Mucosa of descending colon (tissue), 3 donors: ENCODE measurements at places on chromosomes 5 and 9. TPM values are rescaled to one million over a fixed set of nuclear protein-coding genes. Genes with fewer than 3 reads are reported as not detected.

GRCh38 chr5:219460-219863 is 1.3 kb downstream of the SDHA start:
- DNase-seq, result no peak

DNA sequence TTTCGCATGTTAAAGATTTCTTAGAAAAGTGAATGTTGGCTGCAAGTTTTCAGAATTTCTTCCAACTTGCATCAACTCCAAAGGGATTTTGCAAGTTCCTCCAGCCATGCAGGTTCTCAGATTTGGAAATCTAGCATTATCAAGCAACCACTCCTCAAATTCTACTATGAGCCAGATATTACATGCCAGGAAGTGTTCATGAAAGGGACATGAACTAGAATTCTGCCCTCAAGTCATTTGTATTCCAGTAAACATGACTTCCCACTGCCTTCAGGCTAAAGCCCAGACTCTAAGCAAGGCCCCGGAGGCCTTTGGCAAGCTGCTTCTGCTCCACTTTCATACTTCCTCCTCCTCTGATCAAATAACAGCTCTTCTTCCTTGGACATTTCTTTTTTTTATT is 111.3 kb upstream of the PAPPA start:
- no peak for DNase-seq

- no peak for DNase-seq
Measured at GRCh38 chr5:178211095-178212048, 7.0 kb downstream of the HNRNPAB start.

DNA sequence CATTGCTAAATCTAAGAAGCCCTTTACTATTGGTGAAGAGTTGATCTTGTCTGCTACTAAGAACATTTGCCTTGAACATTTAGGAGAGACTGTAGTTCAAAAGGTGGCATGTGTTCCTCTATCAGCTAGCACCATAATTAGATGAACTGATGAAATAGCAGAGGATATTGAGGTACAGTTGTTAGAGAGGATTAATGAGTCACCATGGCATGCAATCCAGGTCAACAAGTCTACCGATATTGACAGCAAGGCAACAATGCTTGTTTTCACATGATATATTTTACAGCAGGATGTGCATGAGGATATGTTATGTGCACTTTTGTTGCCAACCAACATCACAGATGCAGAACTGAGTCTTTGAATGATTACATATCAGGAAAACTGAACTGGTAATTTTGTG is 134.3 kb upstream of the CDH9 start:
- no peak for DNase-seq

- DNase-seq, result no peak
Measured at GRCh38 chr5:56525113-56525512, 290.2 kb upstream of the MAP3K1 start.

DNA sequence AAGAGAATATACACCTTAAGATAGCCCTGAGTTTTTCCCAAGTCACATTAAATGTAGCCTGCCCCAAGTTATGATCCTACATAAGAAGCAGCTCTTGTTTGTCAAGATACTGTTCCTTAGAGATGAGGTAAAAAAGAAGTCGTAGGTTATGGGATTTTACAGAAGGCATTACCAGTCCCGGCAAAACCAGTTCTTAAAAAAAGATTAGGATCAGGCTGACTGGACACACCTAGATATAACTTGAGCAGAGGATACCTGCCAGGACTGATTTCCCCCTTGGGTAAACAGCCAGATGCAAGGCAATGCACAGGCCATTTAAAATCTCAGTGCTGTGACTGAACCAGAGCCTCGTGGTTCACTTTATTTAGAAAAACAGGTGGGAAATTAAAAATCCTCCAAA is 14.1 kb upstream of the SEMA5A start:
- no peak for DNase-seq

- no peak for DNase-seq
Measured at GRCh38 chr9:120438836-120439546, 141.0 kb downstream of the CDK5RAP2 start.

GRCh38 chr5:56985936-56986625 is 34.2 kb upstream of the MIER3 start:
- DNase-seq, result no peak

- DNase-seq, result no peak
Measured at GRCh38 chr9:114321759-114322158, 1.1 kb upstream of the ORM1 start.

DNA sequence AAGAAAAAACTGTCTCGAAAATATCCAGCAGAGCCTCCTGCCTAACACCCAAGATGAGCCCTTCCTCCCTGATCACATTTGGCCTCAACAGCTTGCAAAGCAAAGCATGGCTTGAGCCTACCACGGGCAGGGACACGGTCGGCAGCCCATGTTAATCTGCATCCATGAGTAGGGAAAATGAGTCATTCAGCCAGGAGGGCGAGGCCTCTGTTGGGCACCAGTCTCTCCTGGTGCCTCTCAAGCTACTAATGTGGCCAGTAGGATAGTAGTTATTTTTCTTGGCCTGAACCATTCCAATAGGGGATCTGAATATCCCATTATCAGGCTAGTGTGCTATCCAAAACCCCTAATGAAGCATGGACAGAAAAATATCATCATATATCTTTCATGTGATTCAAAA is 43.0 kb upstream of the SHB start:
- no peak for DNase-seq

ZNF300 gene
- 3.5 TPM for total RNA-seq

FBN2 gene
- total RNA-seq, result 5.8 TPM

- DNase-seq, result no peak
Measured at GRCh38 chr5:55584398-55585205, 49.8 kb upstream of the PLPP1 start.

- DNase-seq, result peak; percentile 36
Measured at GRCh38 chr5:68288707-68289134, 73.2 kb downstream of the PIK3R1 start.

GRCh38 chr5:148107608-148108007 is 43.8 kb downstream of the SPINK5 start:
- peak; percentile 18 for DNase-seq
